Fibroblast of villous mesenchyme (primary cell): ENCODE measurements at places on chromosomes 5 and 9. TPM values are rescaled to one million over a fixed set of nuclear protein-coding genes. Genes with fewer than 3 reads are reported as not detected.

The PCDHA4 gene
- total RNA-seq, result 0.32 and 0.43 TPM in 2 replicates

The SLC12A2 gene
- 37.1 and 39.9 TPM in 2 replicates for total RNA-seq

The HAVCR2 gene
- total RNA-seq, result not detected in 2 replicates

The TMC1 gene
- total RNA-seq, result under 0.01 and 1.3 TPM in 2 replicates

The CDH6 gene
- total RNA-seq, result 3.9 and 4.3 TPM in 2 replicates

The WNK2 gene
- not detected in 2 replicates for total RNA-seq

The ZNF454 gene
- total RNA-seq, result under 0.01 and 0.43 TPM in 2 replicates

The TPPP gene
- under 0.01 TPM in 2 replicates for total RNA-seq

The DPYSL3 gene
- total RNA-seq, result 126 and 161 TPM in 2 replicates

The TPD52L3 gene
- not detected in 2 replicates for total RNA-seq

The GTF3C4 gene
- 18.4 and 22.9 TPM in 2 replicates for total RNA-seq

The ZFYVE16 gene
- total RNA-seq, result 28.3 and 40.6 TPM in 2 replicates

The LHX3 gene
- not detected in 2 replicates for total RNA-seq

The F2RL1 gene
- 26.3 and 69.9 TPM in 2 replicates for total RNA-seq

The KCNN2 gene
- 0.64 and 2.6 TPM in 2 replicates for total RNA-seq

The PKD2L2 gene
- not detected in 2 replicates for total RNA-seq

The DEPDC1B gene
- 5.2 and 8.6 TPM in 2 replicates for total RNA-seq

The CBY3 gene
- 0.32 TPM in 1 of 2 replicates, not detected in the other for total RNA-seq

The ZNF608 gene
- 2.6 and 8.4 TPM in 2 replicates for total RNA-seq

The PTGER4 gene
- 4.3 and 8.7 TPM in 2 replicates for total RNA-seq

The LPAR1 gene
- total RNA-seq, result 54.4 and 108 TPM in 2 replicates

The HEMGN gene
- total RNA-seq, result not detected in 2 replicates

The RANBP17 gene
- total RNA-seq, result 28.0 and 33.7 TPM in 2 replicates

The SHC3 gene
- 7.4 and 11.7 TPM in 2 replicates for total RNA-seq

The HTR1A gene
- not detected in 2 replicates for total RNA-seq

The SMIM33 gene
- not detected in 2 replicates for total RNA-seq

The NMUR2 gene
- total RNA-seq, result not detected in 2 replicates

The SLC34A3 gene
- under 0.01 TPM in 1 of 2 replicates, not detected in the other for total RNA-seq

The UHRF2 gene
- 46.4 and 54.0 TPM in 2 replicates for total RNA-seq

The GRAMD2B gene
- 61.8 and 113 TPM in 2 replicates for total RNA-seq

The SLC12A7 gene
- total RNA-seq, result 9.5 and 12.9 TPM in 2 replicates

The ADAMTS2 gene
- 30.2 and 44.5 TPM in 2 replicates for total RNA-seq

The PTRH1 gene
- 11.7 and 16.4 TPM in 2 replicates for total RNA-seq

The RNF183 gene
- total RNA-seq, result not detected in 2 replicates

The LCN1 gene
- total RNA-seq, result not detected in 2 replicates

The CCDC69 gene
- total RNA-seq, result 3.0 and 3.2 TPM in 2 replicates

The CRB2 gene
- total RNA-seq, result under 0.01 TPM in 1 of 2 replicates, not detected in the other

The C5orf22 gene
- 22.2 and 42.3 TPM in 2 replicates for total RNA-seq

The GZMA gene
- not detected in 2 replicates for total RNA-seq

The CAVIN4 gene
- total RNA-seq, result 0.64 and 1.3 TPM in 2 replicates

The SLC23A1 gene
- total RNA-seq, result not detected in 2 replicates

The PDCD1LG2 gene
- 31.6 and 59.6 TPM in 2 replicates for total RNA-seq

The TSLP gene
- 0.32 and 0.43 TPM in 2 replicates for total RNA-seq

The PCDHGB1 gene
- total RNA-seq, result 2.2 and 2.3 TPM in 2 replicates

The CYLC2 gene
- not detected in 2 replicates for total RNA-seq

The SELENOP gene
- 15.5 and 31.1 TPM in 2 replicates for total RNA-seq

The SPAG8 gene
- 0.32 and 0.86 TPM in 2 replicates for total RNA-seq

The MZB1 gene
- under 0.01 and 0.43 TPM in 2 replicates for total RNA-seq

The ADRB2 gene
- total RNA-seq, result 0.32 and 1.7 TPM in 2 replicates

The EPB41L4A gene
- total RNA-seq, result 0.64 and 0.86 TPM in 2 replicates

The PALM2AKAP2 gene
- total RNA-seq, result 24.5 and 31.5 TPM in 2 replicates

The SEMA6A gene
- 0.97 and 2.2 TPM in 2 replicates for total RNA-seq

The MAMDC4 gene
- 1.6 and 3.0 TPM in 2 replicates for total RNA-seq

The HSPB3 gene
- total RNA-seq, result 1.7 and 6.1 TPM in 2 replicates

The SCGB3A2 gene
- total RNA-seq, result not detected in 2 replicates

The TNFSF15 gene
- 4.5 and 5.6 TPM in 2 replicates for total RNA-seq
